ENCODE measurements at places on chromosomes 5 and 9.

- DNase-seq: no peak
These were observed 511.5 kb downstream of the ZNF608 start for GRCh38 chr5:124234770-124235562.

DNA sequence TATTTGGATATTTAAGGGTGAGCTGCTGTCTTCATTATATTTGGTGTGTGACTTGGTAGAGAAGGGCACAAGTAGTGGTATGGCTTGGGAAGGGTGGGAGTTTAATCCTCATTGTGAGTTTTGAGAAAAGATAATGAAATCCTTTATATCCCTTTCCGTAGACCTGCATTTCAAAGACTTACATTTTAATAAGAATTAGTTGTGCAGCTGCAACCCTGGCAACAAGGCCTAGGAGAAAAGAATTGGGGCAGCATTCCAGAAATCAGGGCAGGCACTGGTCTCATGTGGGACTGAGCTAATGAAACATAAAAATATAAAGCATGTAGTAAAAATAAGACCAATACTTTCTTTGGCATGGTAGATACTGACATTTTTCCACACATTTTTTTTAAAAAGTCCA lies 60.5 kb downstream of the CDC42SE2 start:
- DNase-seq: no peak

DNA sequence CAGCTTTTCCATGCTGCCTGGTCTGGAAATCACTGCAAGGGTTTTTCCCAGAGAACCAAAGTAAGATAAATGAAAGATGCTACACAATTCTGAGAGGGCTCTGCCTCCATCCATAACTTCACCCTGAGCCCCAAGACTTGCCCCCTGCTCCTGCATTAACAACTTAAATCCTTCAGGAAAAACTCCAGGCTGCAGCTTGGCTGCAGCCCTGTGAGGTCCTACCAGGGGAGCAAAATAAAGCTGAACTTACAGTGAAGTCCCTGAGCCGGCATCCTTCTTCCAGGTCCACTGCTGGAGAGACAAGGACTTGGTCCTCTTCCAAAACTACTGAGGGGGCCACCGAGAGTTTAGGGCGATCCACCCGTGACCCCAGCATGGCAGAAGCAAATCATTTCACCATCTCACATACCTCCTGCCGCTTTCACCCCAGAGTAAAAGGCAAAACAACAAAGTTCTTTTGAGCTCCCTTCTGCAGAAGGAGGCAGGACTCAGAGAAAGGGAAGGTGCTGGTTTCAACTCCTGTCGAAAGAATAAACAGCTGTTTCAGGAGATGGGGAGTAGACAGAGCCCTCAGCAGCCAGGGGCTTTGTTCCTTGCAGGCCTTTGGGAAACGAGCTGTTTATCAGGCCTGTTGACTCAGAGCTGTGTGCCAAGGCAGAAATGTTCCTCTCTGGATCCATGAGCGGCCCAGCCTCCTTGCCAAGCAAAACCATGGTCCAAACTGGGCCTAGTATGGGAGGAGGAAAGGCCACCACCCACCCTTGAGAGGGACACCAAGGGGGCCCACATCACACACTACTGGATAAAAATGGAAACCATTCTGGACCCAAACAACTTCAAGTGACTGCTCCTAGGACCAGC lies 20.6 kb downstream of the GGTA1 start:
- no peak for DNase-seq

DNA sequence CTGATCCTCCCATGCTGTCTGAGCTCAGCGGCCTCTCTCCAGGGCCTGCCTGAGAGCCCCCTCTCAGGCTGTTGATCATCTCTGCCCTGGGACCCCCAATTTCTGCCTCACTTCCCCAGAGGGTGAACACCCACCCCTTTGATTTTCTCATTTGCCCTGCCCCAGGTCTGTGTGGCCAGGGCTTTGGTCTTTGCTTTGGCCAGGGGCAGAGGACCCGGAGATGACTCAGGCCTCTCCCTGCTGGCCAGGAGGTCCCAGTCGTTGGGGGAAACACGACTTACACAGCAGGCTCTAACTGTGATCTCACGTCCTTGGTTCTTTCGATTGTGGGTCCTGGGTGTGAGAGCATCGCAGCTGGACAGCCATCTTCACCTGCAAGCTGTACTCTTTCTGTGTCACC lies 1.1 kb upstream of the ADAMTS2 start:
- no peak for DNase-seq

DNA sequence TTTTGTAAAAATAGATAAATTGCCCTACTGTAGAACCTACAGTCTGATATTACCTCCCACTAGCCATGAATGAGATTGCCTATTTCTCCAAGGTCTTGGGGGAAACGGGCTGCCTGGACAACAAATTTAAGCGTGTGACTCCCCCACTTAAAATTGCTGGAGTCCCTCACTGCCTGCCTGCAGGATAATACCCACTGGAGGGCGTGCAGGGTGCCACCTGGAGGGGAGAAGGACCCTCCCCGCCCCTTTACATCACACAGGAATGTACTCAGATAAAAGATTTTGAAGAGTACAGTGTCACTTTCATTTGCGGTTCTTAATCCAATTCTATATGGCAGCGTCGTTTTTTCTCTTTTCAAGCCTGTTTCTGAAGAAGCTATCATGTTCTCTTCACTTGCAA lies 6.2 kb upstream of the TRIM7 start:
- DNase-seq: no peak

DNA sequence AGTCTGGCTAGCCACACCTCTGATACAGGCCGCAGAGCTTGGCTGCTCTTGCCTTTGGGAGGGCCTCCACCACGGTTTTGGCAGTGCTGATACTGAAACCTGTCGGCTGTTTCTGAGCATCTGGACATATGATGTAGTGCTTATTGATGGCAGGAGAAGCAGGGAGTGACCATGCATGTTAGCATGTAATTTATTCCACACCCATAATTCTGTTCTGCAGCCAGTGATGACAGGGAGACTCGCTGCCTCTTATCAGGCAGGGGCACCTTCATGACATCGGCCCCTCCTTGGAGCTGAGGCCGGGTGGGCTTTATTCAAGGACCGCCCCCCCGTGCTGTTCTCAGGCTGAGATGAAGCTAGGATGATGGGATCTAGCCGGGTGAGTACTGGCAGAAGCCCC lies 49.0 kb downstream of the OLFM1 start:
- no peak for DNase-seq

GRCh38 chr5:77232574-77233358 lies 22.3 kb downstream of the PDE8B start:
- DNase-seq: no peak

GRCh38 chr5:161960314-161960713 lies 107.3 kb upstream of the GABRG2 start:
- DNase-seq: no peak

GRCh38 chr5:16540421-16540820 lies 74.8 kb upstream of the ZNF622 start:
- no peak for DNase-seq

- peak; percentile 9 for DNase-seq
These were observed 644 bp downstream of the NIM1K start for GRCh38 chr5:43192558-43193180.

DNA sequence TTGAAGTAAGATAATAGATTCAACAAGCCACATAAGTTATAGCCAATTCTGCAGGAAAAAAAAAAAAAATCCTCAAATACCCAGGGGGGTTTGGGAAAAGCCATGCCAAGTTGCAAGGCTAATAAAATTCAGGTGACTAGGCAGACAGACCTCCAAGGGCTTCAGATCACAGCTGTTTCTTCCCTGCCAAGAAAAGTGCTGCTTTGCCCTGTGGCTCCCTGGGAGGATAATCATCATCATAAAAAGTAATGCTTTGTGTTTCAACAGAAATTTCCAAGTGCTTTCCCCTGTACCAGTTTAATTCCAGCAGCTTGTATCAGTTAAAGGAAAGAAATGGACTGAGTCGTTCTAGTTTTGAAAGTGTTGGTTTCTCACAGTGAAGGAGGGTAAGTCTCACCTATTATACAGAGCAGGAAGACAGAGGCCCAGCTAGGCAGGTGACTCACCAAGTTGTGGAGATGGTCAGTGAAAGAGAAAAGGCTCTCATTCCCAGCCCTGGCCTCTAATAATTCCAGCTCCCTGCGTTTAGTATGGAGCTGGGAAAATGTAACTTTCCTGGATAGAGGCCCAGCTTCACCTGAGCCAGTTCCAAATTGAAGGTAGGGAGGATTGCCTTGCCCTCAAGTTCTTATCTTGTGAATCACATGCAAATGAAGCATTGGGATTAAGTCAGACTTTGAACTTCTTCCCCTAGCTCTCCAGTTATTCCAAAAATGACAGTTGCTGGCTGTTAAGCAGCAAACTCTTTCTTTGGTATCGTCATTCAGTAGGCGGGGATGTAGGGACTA lies 263.4 kb downstream of the GRIA1 start:
- no peak for DNase-seq

- no peak for DNase-seq
These were observed 285.0 kb downstream of the ZSWIM6 start for GRCh38 chr5:61617039-61617438.

- no peak for DNase-seq
These were observed 301.3 kb upstream of the ADCY2 start for GRCh38 chr5:7094626-7095025.

GRCh38 chr5:88092958-88093605 lies 175.6 kb downstream of the TMEM161B start:
- no peak for DNase-seq

- DNase-seq: no peak
These were observed 13.2 kb downstream of the MRPL41 start for GRCh38 chr9:137564817-137565411.

DNA sequence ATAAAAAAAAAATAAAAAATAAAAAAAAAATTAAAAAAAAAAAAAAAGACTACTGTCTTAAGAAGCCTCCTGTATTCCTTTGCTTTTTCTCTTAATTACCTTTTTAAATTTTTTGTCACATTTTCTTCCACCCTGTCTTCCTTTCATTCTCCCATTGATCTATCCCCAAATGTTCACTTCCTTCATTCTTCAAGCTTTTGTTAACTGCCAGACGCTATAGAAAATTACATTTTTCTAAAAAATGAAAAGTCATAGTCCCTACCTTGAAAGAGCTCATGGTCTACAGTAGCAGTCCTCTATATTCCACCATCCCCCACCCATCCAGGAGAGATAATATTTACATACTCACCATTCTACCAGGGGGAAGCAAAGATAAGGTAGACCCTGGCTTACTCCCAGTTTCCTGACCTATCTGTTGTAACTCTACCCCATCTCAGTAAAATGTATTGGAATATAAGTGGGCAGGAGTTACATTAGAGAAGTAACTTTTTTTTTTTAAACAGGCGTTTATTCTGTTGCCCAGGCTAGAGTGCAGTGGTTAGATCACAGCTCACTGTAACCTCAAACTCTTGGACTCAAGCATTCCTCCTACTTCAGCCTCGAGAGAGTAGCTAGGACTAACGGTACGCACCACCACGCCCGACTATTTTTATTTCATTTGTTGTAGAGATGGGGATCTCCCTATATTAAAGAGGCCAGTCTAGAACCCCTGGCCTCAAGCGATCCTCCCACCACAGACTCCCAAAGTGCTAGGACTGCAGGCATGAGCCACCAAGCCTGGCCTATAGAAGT lies 3.8 kb upstream of the PRKAA1 start:
- DNase-seq: no peak

DNA sequence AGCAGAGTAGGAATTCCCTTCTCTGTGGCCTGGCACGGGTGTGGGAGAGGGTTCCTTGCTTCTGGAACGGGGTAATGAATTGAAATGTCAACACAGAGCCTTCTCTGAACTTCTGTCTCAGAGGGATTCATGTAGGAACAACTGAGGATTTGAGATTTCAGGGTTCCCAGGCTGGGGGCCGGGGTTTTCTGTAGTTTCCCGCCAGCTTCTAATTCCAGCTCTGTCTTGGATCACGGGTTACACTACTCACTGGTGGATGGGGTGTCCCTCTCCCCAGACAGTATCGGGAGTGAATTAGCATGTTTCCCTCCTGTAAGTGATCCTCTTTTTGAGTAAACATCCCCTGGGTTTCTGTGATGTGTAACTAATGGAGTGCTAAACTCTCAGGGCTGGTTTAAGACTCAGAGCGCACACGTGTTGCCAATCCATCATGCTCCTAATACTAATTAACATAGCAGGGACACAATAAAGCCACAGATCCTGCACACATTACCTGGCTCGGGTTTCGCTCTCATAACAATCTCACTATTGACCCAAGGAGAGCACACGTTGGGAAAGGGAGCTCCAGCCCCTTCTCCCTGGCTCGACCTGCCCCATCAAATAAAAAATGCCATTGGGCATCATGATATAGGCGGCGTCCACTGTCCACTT lies 18.1 kb upstream of the DMRT2 start:
- DNase-seq: no peak

DNA sequence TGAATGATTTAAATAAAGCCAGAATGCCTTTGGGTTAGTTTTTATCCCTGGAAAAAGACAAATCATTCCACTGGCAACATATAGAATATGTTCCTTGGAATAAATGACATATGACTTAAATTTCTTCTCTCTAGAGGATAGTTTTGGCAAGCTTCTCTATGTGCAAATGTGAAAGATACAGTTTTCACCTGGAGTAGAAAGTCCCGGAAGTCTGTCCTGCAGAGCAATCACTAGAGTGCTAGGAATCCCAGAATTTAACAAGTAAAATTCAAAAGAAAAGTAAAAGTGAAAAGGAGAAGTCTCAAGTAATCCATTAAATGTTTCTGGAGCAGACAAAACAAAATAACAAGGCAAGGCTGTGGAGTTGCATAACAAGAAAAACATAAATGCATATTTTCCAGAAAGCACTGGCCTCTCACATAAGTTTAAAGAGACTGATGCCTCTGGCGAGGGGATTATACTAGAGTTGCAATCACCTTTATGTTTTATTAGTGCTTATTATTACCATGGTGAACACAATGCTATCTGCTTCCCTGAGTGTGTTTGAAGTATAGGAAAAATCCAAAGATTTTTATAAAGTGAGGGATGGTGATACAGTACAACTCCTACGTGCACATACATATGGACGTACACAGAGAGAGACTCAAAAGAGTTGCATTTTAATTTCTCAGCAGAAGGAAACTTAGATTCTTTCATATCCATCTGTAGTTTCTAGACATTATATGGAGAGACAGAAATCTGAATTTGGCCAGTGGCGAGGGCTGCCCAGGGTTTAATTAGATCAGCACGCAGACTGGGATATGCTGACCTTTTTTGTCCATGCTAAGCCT lies 188.3 kb upstream of the ANKRD55 start:
- DNase-seq: no peak

- no peak for DNase-seq
These were observed 6.7 kb downstream of the KIF2A start for GRCh38 chr5:62312674-62313073.

DNA sequence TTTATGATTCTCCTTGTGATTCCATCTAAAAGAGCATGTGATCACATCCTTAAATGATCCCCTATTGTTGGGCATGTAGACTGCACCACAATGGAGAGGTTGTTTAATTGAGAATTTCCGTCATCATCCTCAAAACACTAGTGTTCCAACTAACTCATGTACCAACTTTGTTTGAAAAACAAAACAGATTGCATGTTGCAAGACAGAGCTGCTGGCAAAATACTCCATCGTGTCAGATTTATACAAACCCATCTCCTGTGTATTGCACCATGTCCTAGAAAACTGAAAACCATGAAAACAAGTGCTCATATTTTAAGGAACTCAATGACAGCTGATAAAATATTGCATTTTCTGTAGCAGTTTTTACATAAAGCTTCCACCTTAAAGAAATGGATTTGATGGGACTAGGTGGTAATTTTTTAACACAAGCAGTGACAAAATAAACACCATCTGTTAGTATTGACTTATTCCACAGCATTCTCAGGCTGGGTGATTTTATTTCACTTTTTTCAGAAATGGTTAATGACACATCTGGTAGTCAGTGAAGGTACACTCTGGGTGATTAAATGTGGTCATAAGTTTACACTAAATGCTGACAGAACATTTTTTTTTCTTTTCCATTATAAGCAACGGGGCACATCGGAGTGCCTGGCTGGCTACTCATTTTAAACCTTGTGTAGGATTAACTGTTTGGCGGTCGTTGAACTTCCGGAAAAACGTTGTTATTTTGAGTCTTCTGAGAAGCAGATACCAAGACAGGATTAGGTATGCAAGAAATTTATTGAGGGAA lies 602.9 kb upstream of the WWC1 start:
- no peak for DNase-seq
